HT1080 (cell line): ENCODE measurements at places on chromosomes 4 and X. TPM values are rescaled to one million over a fixed set of nuclear protein-coding genes. Genes with fewer than 3 reads are reported as not detected.

The FGG gene
- 0.11 TPM in 1 of 2 replicates, not detected in the other for total RNA-seq

The MAGEA1 gene
- 14.1 and 15.2 TPM in 2 replicates for total RNA-seq

The WDR44 gene
- 6.6 and 7.7 TPM in 2 replicates for total RNA-seq

The HSFX3 gene
- total RNA-seq = not detected in 2 replicates

The CXorf49 gene
- not detected in 2 replicates for total RNA-seq

The TMEM271 gene
- total RNA-seq = not detected in 2 replicates

DNA sequence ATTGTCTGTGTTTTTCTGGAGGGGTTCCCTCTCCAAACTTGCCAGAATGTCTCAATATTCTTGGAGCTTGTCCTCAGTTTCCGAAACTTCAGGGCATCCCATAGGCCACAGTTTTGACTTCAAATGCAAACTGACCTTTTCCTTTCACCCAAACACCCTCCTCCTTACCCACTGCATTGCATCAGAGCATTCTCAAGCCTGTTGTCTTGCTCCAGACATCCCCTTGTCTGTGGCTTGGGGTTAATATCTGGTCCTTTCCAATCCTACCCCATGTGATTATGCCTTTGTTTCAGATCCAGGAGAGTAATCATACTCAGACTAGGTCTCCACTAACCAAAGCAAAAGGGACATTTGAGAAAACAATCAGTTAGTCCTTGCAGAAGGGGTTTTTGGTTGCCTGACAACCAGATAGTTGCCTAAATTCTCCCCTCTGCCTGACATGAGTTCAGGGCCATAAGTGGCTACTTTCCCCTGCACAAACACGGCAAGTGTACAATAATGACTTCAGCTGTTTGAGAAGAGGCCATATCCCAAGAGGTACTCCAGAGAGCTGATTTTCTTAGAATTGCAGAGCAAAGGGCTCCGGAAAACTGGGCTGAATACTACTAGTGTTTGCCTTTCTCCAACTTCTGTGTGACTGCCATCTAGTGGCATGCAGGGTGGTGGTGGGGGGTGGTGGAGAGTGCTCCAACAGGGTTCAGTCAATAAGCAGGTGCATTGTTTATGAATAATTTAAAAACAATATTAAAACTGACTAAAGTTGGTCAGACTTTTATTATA, 130.2 kb downstream of the CHRDL1 start:
- peak; percentile 16 for DNase-seq

GRCh38 chrX:51035746-51036145, 125.2 kb downstream of the BMP15 start:
- DNase-seq = no peak

- peak; percentile 69 for DNase-seq
Measured at GRCh38 chrX:115362334-115363095, 73.0 kb downstream of the LUZP4 start.

GRCh38 chr4:7861440-7861881, 78.2 kb downstream of the AFAP1 start:
- peak; percentile 32 for DNase-seq

DNA sequence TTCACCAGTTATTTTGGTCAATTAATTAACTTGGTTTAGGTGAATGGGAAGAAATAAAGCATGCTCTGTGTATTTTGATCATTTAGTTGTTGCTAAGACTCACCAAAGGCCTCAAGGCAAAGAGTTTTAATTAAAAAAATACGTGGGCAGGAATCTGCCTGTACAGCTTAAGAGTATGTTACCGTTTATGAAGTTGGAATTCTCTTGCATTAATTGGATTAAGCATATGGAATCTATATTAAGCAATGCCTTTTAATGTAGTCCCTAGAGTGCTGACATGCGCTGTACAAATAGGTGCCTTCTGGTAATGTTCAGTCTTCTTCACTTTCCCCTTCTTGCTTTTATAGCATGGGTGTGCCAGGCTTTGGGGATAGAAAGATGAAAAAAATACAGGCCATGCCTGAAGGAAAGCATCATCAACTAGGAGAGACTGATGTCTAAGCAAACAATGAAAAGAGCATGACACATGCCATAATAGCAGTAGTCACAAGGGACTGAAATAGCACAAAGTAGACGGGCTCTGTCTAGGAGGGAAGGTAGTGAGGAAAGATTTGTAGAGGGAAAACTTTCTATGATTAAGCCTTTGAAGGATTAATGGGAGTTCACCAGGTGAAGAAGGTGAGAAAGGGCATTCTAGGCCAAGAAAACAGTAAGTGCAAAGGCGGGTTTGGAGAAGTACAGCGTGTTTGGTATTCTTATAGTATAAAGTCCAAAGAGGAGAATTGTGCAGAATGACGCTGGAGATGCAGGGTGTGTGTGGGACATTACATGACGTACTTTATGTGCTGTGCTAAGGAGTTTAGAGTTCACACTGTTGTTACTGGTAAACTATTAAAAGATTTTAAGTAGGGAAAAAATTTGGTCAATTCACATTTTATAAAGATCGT, 226.1 kb upstream of the ANXA3 start:
- DNase-seq = no peak

- peak; percentile 12 for DNase-seq
Measured at GRCh38 chr4:48681856-48682255, 98.2 kb downstream of the FRYL start.

GRCh38 chr4:112492321-112492720, 23.7 kb downstream of the NEUROG2 start:
- peak; percentile 46 for DNase-seq

DNA sequence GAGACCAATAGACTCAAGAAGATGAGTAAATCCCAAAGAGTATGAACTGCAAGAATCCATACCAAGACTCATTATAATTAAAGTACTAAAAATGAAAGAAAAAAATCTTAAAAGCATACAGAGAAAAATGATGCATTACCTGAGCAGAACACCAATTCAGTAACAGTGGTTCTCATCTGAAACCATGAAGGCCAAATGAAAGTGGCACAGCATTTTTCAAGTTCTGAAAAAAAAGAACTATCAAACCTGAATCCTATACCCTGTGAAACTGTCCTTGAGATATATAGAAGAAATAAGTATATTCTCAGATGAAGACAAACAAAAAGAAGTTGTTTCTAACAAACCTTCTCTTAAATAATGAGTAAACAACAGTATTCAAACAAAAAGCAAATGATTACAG, 39.6 kb upstream of the TMPRSS11A start:
- DNase-seq = no peak

DNA sequence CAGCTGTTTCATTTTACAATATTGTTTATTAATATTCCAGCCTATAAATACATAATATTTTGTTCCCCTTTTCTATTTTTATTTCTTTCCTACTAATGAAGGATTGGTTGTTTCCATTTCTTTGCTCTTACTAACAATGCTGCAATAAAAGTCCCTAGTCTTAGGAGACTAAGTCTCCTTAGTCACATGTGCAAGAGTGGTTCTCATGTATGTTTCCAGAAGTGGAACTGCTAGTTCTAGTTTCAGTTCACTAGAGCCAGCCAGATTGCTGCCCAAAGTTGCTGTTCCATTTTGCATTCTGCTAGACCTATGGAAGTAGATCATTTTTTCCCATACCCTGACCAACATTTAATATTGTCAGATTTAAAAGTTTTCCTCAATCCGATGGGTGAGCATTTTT, 44.3 kb downstream of the CNGA1 start:
- DNase-seq = no peak

- no peak for DNase-seq
Measured at GRCh38 chr4:52051213-52051614, at the start of gene SPATA18. Gene SPATA18, plus strand, starts transcription at chr4:52051304. Its CDS starts 401 bp downstream, at chr4:52051705.

DNA sequence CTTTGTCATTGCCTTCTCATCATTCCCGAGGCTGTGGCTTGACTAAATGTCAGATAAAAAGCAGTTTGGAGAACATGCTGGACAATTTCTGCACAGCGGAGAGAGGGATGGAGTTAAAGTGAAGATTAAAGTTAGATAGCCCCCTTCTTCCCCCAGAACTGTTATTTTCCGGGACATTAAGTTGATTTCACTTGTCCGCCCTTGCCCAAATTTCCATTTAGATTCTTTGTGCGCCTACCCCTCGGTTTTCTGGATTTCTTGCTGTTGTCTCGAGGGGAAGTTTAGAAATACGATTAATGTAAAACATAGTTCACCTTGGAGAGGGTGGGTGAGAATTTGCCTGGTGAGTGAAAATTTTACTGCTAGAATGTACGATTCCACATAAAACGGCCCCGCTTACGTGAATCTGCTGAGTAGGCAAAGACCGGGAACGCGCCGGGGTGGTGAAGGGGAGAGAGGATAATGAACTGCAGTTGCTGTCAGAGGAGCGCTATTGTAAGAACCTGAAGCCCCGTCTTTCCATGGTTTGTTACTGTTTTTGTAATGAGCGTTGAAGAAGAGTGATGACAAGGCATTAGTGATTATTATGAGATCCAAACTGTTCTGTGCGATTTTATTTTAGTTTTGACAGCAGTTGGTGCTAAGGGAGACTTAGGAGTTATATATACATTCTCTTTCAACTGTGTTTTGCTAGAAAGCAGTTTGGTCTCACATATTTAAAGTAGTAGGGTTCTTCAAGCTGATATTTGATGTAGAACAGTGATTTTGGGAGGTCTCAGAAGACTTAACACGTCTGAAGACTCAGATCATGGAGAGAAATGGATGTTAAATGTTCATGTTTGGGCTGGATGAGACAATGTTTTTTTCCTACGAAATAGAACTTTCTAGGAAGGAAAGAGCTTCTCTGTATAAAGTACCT, 73.0 kb downstream of the AFF1 start:
- peak; percentile 23 for DNase-seq

DNA sequence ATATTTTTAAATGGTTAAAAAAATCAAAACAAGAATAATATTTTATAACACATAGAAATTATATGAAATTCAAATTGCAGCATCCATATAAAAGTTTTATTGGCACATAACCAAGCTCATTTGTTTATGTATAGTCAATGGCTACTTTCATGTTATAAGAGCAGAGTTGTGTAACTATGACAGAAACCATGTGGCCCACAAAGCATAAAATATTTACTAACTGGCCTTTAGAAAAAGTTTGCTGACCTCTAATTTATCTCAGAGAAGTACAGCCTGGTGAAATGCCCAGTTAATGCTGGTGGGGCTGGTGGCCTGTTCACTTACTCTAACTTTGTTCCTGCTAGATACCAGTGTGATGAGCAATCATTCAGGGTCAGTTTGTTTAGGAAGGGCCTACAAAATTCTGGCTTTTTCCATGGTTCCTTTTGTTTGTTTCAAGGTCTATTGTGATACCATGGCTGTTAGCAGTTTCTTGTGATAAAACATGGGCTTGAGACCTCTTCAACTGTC, 104.6 kb downstream of the PPP1R2C start:
- DNase-seq = no peak

DNA sequence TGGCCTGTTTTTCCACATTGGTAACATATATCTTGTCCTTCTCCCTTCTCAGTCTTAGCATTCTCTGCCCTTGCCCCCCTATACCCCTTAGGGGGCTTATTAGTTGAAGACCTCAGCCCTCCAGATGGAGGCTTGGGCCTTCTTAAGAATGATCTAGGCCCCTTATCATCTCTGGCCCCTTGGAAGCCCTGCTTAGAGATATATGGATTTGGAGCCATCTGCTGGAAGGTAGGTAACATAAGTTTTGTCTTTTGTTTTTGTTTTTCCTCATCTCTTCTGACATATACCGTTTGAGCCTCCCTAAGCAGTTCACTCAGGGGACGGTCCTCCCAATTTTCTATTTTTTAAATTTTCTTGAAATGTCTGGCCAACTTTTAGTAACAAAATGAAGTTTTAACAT, 48.3 kb upstream of the NAP1L2 start:
- DNase-seq = no peak

DNA sequence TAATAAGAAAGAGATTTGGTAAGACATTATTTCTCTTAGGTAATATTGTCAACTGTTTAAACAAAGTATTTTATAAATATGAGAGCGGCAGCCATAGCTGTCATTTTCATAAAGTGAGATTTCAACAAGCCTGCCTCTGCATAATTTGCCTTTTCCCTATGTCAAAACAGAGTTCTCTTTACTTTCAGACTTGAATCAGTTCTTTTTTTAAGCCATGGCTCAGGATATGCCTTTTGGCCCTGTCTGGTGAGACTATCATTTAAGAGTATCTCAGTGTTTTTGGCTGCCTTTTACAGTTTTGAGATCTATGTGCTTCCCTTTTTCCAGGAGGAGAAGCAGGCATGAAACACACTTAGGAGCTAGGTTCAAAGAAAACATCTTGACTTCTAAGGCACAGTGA, 7.5 kb upstream of the GUCY1A1 start:
- DNase-seq = no peak

- DNase-seq = no peak
Measured at GRCh38 chrX:6545712-6546111, 10.8 kb upstream of the VCX3A start.

- DNase-seq = peak; percentile 41
Measured at GRCh38 chr4:30094887-30095286, 625.3 kb upstream of the PCDH7 start.

DNA sequence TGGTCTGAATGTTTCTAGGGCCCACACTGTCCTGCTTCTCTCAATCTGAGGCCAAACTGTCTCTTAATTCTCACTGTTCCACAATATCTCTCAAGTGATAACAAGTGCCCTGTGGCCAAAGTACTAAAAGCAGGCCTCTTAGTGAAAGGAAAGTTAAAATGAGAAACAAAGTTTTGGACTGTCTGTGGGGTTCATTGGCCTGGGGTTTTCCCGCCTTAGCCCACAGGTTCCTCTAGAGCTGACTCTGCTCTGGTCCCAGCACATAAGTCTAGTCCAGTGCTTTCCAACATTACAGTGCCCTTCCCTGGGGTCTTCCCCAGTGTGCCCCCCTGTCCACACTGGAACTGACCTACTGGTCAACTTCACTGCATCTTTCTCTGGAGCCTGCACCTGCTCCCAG, 6.3 kb downstream of the MAGEB1 start:
- DNase-seq = no peak

GRCh38 chrX:107715331-107716117, 60.1 kb downstream of the TSC22D3 start:
- DNase-seq = no peak

DNA sequence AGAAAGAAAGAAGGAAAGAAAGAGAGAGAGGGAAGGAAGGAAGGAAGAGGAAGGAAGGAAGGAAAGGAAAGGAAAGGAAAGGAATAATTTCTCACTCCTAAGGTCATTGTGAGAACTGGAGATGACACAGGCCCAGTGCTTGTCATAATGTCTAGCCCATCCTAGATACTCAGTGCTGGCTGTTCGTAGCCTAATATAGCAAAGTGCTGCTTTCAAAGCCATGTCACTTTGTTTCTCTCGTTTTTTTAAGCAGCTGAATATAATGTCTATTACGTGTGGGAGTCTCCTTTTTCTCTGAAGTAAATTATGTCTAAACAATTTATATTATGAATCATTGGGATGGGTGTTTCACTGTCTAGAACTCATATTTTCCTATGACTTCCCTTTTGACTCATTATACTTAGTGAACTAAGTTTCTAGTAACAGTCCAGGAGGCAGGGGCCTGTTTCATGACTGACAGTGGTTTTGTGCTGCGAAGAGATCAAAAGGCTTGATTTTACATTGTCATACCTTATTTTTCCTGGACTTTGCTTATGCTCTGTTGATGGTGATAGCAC, 327.0 kb upstream of the ZFP42 start:
- peak; percentile 52 for DNase-seq

DNA sequence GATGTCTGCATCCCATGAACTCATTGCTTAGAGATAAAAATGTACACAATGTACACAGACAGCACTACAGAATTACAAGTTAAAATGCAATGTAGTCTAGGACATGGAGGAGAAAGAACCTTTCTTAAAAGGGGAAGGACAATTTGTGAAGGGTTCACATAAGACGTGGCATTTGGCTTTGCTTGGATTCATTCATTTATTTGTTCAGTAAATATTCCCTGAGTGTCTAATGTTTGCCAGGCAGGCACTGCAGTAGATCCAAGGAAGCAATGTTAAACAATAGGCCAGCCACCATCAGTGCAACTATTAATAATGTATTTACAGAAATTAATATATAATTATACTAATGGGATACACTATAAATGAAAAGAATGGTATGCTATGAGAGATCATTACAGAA, 94.4 kb downstream of the GRIA2 start:
- DNase-seq = no peak
